ENCODE measurements at places on chromosomes 1 and 21. TPM values are rescaled to one million over a fixed set of nuclear protein-coding genes. Genes with fewer than 3 reads are reported as not detected.

ABCA4 gene
- 0.43 TPM for total RNA-seq

- DNase-seq: peak; percentile 93
Measured at GRCh38 chr1:183942933-183943693, 94.4 kb downstream of the COLGALT2 start.

CYP4A11 gene
- total RNA-seq: not detected

- DNase-seq: no peak
Measured at GRCh38 chr1:216057063-216057462, 366.2 kb downstream of the USH2A start.

OLIG2 gene
- not detected for total RNA-seq

MARCKSL1 gene
- 30.9 TPM for total RNA-seq

LRRC41 gene
- total RNA-seq: 106 TPM

- no peak for DNase-seq
Measured at GRCh38 chr1:229223498-229223897, 47.4 kb upstream of the RAB4A start.

CYP4A22 gene
- not detected for total RNA-seq

GRCh38 chr1:201069636-201070035 lies 42.6 kb downstream of the CACNA1S start:
- DNase-seq: no peak

C1orf94 gene
- not detected for total RNA-seq

CD34 gene
- total RNA-seq: 0.43 TPM

DNA sequence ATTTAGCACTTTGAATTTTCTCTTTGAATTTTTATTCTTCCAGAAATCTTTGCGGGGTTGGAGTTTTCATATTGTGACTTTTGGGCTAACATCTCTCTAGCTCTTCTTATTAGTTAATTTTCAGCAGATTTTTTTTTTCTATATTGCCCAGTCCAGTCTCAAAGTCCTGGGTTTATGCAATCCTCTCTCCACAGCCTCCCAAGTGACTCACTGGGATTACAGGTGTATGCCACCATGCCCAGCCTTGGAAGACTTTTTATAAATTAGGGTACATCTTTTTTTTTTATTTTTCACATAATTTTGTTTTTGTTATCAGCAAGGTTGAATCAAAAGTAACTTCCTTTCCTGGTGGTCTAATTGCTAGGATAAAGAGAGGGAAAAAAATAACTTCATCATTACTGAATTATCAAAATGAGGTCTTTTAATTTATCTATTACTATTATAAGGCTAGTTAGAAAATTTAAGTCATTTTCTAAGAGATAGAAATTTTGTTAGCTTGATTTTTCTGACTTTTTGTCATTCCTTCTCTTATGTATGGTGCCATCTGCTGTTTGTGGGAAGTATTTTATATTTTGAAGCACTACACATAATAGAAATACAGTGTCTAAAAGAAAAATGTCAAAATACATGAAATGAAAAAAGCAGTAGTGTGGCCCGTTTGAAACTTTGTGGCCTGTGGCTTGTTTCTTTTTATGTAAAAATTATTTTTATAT lies 273.4 kb upstream of the CACYBP start:
- peak; percentile 39 for DNase-seq

- DNase-seq: no peak
Measured at GRCh38 chr1:165487921-165488320, 43.0 kb upstream of the RXRG start.

DNA sequence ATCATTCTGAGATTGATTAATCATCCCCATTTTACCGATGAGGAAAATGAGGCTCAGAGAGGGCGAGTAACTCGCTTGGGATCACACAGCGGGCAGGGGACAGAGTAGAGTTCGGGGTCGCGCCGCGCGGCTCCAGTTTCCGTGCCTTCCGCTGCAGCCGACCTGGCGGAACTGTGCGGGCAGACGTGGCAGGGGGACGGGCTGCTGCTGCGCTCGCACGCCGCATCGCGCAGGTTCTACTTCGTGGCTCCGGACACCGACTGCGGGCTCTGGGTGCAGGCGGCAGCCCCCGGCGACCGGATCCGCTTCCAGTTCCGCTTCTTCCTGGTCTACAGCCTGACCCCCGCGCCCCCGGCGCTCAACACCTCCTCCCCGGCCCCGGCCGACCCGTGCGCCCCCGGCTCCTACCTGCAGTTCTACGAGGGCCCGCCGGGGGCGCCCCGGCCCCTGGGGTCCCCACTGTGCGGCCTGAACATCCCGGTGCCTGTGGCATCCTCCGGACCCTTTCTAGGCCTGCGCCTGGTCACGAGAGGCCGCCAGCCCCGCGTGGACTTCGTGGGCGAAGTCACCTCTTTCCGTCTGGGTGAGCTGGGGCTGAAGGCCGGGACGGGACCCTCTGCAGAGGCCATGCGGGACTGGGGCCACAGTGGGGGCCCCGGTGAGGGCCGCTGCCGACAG lies 2.3 kb downstream of the LDLRAD2 start:
- DNase-seq: peak; percentile 22

DNA sequence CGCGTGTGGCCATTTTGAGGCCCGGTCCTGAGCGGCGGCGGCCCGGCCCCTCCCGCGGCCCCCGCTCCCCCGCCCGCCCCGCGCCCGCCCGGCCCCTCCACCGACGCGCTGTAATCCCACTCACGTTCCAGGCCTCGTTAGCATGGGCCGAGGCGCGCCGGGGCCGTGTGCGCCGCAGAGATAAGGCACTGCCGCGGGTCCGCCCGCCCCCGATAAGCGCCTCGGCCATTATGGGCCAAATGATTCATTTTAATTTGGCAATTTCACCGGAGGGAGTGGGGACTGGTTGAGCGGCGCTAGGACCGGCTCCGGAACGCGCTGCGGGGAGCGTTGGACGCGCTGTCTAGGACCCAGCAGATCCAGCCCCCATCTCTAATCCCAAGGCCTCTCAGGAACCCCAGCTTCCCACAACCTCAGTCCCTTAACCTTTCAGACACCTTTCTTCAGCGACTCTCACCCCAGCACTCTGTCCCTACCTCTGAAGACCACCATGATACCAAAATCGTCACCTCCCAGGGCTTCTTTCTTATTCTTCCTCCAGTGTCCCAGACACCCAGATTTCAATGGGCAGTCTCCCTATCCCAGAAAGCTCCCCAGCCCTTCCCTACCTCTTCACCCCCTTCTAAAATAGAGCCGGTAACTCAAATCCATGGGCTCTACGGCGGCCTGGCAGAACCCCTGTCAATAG lies at the start of gene TAL1:
Gene TAL1, minus strand, starts transcription at position 39 of the 688 bp plus-strand sequence. CDS start 6,337 bp downstream, outside the sequence.
- DNase-seq: no peak

ELAVL4 gene
- total RNA-seq: not detected

GRCh38 chr1:198352975-198353695 lies 187.3 kb downstream of the ATP6V1G3 start:
- DNase-seq: no peak

- no peak for DNase-seq
Measured at GRCh38 chr1:152933196-152933595, 13.8 kb upstream of the SPRR5 start.

DNA sequence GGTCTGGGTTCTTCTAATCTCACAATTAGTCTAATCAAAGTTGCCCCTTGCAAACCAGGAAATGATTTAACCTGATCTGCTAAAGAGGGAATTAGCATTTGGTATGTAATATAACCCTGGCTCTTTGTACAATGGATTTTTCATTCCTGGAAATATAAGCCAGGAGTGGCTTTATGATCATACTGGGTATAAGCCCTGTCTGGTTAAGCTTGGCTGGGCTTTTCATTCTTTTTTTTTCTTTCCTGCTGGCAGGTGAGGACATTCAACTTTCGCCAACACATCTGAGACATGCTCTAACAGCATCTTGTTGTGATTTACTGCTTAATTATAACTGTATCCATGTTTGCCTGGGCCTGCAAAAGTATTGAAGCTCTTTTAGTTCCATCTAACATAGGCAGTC lies 20.4 kb upstream of the SDE2 start:
- DNase-seq: no peak

GRCh38 chr21:36706951-36707762 lies 8.2 kb downstream of the SIM2 start:
- no peak for DNase-seq

DNA sequence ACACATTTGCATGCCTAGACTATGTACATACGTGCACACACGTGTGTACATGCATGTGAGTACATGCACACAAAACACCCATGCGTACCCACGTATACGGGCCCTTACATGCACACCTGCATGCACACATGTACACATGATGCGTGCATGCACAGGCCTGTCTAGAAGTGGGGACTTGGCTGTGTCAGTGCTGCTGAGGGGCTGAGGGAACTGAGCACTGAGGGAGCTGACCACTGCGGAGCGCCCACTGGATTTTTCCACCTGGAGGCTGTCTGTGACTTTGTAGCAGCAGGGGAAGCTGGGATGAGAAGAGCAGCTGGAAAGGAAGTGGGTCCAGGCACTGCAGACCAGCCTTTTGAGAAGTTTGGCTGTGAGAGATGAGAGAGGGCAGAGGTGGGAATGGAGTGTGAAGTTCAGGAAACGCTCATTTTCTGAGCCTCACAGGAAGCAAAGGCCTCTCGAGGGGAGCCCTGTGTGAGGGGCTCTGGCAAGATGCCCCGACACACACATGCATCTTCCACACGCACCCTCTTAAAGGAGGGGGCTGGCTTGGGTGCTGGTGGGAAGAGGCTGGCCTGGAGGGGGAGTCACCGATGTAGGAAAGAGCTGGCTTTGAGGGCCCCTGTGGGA lies 20.9 kb downstream of the PODN start:
- DNase-seq: no peak

S100A4 gene
- total RNA-seq: 165 TPM

DNA sequence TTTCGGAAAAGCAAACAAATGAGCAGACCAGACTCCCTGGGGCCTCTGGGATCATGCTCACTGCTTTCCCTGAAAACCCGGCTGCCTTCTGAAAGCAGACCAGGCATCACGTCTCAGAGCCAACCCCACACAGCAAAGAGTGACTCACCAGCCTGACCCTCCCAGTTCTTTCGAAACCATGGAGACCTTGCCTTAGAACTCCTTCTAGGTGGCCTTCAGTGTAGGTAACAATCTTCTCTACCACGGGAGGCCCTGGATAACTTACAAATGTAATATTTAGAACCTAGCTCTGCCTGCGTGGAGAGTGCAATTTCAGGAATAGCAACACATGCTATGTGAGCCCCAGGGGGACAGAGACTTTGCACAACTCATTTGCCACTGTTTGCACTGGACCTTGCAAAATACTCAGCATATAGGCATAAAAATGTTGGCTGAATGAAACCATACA lies 105.2 kb downstream of the SUSD4 start:
- peak; percentile 47 for DNase-seq

GRCh38 chr1:115056395-115056798 lies 26.8 kb downstream of the TSHB start:
- DNase-seq: peak; percentile 34

UMODL1 gene
- not detected for total RNA-seq

DNA sequence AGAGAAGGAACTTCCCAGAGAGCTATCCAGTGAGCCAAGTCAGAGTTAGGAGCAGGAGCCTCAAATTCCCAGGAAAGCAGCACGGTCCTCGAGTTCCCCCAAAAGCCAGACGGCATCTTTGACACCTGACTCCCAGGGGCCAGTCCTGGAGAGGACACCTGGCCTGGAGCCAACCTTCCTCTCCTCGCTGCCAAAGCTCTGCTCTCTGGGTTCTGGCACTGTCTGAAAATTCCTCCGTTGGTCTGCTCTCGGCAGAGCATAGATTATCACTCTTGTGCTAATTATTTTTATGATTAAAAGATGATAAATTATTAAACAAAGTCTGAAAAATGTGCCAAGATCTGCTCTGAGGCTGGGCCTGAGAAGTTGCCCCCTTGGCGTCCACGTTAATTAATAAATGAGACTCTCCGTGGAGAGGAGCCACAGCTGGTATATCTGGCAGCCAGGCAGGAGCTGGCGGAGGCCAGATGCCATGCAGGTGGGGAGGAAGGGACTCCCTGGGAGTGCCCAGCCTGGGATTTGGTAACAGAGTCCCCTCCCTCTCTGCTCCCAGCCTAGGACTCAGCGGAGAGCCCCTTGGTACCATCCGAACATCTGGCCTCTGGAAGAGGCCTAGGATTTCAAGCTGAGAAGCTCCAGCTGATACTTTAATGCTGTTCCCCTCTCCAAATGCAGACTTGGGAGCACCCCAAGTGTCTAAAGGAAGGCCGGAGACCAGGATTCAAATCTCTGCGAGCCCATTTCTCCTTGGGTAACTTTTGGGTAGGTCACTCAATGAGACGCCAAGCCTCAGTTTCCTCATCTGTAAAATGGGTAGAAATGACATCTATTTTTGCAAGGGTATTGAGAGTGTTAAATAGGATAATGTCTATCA lies 163.7 kb upstream of the POU3F1 start:
- no peak for DNase-seq

DNA sequence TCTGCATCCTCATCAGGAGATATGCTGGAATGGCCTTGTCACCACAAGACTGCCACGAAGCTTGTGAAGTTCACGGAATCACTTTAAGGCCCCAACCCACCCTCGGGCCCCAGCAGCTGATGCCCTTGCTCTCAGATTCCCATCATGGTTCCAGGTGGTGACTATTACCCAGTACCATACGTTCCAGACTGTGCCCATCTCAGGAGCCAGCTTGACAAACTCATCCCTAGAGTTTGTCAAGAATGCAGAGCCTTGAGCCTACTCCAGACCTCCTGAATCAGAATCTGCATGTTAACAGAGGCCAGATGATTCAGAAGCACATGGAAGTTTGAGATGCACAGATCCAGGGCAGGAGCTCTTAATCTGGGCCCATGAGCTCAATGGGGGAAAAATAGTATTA lies 53.9 kb upstream of the RBM15 start:
- no peak for DNase-seq

FLG2 gene
- total RNA-seq: not detected

EPHB2 gene
- 9.7 TPM for total RNA-seq

DNA sequence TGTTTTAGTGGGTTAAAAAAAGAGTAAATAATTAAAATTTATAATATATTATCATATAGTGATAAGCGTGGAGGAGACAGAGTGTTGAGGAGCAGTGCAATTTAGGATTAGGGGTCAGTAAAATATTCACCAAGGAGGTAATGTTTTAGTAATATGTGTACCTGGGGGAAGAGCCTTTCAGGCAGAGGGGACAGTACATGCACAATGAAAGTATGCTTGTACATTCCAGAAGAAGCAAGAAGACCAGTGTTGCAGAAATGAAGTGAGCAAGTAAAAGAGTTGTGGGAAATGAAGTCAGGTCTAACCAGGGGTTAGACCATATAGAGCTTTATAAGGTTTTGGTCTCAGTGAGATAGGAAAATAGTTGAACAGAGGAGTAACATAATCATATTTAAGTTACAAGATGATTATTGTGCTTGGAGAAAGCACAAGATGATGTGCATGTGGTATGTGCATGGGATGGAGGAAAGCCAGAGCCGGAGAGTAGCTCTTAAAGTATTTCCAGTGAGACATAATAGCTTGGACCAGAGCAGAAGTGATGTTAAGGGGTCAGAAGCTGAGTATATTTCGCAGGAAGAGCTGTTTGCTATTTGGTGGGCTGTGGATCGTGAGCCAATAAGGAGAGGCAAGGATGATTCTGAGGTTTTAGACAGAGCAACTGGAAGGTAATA lies 44.8 kb downstream of the SNX7 start:
- DNase-seq: no peak

GUCA2B gene
- not detected for total RNA-seq

DNA sequence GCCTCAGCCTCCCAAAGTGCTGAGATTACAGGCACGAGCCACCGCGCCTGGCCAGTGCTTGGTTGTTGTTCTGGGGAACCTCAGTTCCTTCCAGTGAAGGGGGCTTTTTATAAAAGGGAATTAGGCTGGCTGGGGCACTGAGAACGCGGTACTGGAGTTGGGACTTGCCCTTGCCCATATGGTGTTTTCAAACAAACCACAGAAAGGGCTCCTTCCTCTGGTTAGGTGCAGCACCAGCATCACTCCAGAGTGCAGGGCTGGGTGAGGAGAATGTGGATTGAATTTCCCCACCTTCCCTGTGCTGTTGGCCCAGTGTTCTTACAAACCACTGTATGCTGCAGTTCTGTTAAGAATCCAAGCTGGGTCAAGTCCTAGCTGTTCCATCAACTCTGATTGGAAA lies 5.3 kb downstream of the MAN1C1 start:
- DNase-seq: no peak
